C1 segment of cervical spinal cord (tissue), 14 donors: ENCODE measurements at places on chromosomes 5 and 9.

GRCh38 chr5:174919351-174919750, 195.0 kb downstream of the MSX2 start:
- DNase-seq, result no peak

- no peak for DNase-seq
Measured at GRCh38 chr5:129508606-129509005, 48.5 kb downstream of the ADAMTS19 start.

DNA sequence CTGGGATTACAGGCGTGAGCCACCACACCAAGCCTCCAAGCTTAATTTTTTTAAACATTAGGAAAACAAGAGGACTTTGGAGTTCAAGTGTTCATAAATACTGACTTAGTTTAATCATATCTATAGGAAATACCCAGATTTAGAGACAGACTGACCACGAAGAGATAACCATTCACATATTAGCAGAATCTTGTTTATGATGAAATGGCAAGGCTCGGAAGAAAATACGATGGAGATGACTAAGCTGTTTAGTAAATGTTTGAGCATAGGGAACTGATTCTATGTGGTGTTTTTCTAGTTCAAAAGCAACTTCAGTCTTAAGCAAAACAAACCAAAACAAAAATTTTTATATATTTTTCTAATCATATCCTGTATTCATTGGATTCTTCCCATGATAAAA, 13.5 kb upstream of the TUSC1 start:
- DNase-seq, result no peak

- no peak for DNase-seq
Measured at GRCh38 chr9:136697821-136698526, 10.7 kb upstream of the AGPAT2 start.

- DNase-seq, result no peak
Measured at GRCh38 chr9:132991351-132992300, 13.1 kb downstream of the GFI1B start.

- DNase-seq, result no peak
Measured at GRCh38 chr5:14745753-14746152, 81.2 kb downstream of the OTULIN start.

DNA sequence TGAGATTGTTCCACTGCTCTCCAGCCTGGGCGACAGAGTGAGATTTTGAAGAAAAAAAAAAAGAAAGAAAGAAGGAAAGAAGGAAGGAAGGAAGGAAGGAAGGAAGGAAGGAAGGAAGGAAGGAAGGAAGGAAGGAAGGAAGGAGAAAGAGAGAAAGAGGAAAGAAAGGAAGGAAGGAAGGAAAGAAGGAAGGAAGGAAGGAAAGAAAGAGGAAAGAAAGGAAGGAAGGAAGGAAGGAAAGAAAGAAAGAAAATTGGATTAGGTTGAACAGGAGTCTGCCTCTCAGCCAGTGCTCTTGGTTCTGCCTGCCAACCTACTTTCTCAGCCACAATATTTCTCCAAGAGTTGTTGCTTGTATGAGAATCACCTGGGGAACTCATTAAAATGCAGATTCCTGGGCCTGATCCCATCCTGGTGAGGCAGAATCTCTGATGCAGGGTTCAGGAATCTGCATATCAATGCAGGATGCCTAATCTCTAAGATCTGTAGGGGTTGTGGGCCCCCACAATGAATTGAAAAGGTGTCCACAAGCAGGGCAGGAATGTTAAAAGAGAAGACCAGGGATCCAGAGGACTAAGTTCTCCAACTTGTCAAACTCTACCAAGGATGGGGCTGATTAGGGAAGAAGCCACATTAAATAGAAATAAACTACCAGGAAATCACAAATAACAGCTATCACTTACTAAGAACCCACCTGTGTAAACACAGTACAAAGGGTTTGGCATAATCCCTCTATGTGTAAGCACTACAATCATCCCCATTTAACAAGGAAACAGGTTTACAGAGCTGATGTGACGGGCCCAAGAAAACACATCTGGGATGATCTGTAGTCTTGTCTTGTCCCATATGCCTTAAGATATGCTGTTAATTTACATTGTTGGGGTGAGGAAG, 23.4 kb upstream of the GALNT10 start:
- no peak for DNase-seq

DNA sequence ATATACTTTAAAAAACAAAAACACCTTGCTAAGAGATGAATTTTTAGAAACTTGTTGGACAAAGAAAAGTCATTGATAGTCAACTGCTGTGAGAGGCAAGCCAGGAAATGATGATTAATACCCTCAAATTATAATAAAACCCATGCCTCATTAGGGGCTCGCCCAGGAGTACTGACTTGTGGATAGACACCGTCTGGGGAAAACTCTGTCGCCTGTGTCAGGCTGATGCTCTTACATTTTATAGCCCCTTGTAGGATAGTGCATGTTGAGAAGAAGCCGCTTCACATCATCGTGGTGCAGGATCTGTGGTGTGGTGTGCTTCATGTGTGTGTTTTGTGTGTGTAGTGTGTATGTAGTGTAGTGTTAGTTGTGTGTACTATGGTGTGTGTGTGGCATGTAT, 39.1 kb downstream of the SYK start:
- DNase-seq, result no peak

DNA sequence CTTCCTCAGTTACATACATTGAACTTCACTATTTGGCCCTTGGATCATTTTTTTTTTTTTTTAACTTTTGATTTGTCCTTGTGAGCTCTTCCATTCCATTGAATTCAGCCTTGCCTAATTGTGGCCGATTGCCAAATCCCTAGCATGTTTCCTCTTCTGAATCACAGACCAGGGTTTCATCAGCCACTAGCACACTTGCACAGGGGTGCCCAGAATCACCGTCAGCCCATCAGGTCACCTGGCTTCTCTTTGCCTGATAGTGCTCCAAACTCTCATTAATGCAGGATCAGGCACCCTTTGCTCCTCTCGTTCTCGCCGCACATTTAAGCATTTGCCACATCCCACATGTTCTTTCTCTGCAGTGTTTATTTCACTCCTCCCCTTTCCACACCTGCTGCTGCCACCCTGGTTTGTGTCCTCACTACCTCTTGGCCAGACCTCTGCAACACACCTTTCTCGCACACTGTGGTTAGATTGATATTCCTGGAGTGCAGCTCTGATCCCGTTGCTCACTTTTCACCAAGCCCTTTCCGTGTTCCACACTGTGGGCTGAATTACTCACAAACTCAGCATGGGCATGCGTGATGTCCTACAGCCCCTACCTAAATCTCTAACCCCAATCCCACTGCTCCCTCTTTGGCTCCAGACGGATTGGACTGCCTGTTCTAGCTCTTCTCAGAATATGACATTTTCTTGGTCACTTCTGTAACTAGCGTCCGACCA, 9.8 kb downstream of the PIK3R1 start:
- no peak for DNase-seq

- DNase-seq, result no peak
Measured at GRCh38 chr9:87525546-87526303, 28.1 kb downstream of the DAPK1 start.

- DNase-seq, result no peak
Measured at GRCh38 chr9:115115924-115116323, 2.0 kb downstream of the TNC start.

GRCh38 chr5:31638345-31638744, 586 bp upstream of the PDZD2 start:
- DNase-seq, result no peak

- no peak for DNase-seq
Measured at GRCh38 chr9:113255438-113255837, 19.9 kb downstream of the CDC26 start.

DNA sequence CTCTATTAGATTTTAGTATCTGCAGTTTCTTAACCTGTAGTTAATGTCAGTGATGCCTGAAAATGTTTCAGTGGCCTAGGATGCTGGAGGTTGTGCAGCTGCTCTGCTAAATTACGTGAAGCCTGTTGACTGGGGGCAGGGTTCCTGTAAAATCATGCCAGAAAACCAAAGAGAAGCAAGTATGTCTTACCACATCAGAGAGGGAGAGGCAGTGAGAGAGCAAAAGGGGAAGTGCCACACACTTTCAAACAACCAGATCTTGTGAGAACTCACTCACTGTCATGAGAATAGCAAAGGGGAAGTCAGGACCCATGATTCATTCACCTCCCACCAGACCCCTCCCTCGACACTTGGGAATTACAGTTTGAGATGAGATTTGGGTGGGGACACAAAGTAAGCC, 83.9 kb upstream of the CYLC2 start:
- DNase-seq, result no peak

DNA sequence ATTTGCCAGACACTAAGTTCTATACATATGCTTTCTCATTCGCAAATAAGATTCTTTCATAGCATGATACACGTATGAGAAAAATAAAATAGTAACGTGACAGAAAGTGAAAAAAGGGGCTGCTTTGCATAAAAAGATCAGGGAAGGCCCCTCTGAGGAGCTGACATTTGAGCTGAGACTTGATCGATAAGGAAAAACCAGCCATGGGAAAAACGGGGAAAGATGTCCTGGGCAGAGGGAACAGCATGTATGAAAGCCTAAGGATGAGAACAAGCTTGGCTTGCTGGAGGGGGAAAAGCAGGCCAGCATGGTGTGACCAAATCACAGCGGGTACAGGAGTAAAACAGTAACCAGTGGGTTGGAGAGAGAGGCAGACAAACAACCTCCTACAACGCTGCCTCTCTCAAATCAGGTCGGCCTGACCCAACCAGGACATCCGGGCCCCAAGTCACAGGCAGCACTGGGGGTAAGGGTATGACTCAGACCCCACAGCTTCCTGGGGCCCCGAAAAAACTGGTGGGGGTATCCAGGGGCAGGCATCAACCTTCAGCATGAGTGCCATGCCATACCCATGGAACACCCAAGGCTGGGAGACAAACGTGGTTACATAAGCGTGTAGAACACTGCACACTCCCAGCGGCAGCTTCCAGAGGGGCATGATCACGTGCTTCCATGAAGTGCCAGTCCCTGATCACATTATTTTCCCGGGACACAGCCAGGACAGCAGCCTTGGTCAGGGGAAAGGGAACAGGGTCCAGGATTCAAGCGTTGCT, 2.2 kb downstream of the TNIP1 start:
- DNase-seq, result no peak

DNA sequence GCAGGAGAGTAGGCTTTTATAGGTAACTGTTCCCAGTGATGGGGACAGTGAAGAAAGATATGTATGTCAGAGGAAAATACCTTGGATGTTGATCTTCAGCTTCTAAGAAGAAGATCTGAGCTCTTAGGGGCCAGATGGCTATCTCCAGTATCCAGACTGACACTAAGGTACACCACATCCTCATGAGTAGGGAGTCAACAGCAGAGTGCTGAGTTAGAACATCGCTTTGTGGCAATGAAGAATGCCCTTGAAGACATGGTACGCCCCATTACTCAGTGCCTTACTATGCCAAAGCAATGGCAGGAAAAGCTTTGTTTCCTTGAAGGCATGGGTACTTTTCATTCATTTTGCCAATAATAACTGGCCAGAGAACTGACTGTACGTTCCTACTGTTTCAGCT, 263.7 kb downstream of the CEMIP2 start:
- no peak for DNase-seq

DNA sequence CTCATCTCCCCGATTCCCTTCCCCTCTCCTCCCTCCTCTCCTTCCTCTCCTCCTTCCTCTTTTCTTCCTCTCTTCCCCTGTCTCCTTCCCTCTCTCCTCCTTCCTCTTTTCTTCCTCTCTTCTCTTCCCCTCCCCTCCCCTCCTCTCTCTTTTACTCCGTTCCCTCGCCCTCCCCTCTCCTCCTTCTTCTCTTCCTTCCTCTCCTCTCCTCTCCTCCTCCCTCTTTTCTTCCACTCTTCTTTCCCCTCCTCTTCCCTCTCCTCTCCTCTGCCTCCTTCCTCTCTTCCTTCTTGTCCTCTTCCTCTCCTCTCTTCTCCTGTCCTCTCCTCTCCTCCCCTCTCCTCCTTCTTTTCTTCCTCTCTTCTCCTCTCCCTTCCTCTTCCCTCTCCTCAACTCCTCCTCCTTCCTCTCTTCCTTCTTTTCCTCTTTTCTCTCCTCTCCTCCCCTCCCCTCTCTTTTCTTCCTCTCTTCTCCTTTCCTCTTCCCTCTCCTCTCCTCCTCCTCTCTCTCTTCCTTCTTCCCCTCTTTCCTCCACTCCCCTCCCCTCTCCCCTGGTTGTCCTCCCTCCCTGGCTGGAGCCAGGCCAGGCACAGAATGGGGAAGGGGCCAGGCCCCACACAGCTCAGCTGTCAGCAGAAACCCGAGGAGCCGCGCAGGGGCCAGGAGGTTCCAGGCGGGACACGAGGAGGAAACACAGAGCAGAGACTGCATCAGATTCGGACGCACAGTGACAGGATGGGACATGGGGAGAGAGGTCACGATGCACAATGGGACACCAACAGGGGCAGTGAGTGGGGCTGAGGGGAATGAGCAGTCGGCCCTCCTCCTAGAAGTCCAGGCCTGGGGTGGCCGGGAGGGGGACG, 48.0 kb downstream of the CAMK2A start:
- DNase-seq, result no peak

GRCh38 chr9:79131824-79132377, 439.9 kb upstream of the TLE4 start:
- no peak for DNase-seq

DNA sequence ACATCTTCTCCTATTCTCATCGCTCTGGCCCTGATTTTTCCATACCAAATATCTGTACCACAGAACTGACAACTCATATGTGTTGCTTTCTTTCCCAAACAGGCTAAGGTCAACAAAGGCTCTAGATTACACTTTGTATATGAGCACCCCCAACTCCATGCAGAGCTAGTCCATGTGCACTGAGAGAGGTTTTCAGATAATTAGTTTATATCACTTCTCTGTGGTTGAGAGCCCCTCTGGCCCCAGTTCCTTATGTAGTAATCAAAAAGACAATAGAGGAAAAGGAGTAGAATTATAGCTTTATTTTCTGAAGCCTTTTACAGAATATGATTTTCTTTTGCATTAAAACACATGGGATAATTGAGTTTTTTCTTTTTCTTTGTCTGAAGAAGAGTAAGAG, 120.0 kb downstream of the TRIO start:
- DNase-seq, result no peak

DNA sequence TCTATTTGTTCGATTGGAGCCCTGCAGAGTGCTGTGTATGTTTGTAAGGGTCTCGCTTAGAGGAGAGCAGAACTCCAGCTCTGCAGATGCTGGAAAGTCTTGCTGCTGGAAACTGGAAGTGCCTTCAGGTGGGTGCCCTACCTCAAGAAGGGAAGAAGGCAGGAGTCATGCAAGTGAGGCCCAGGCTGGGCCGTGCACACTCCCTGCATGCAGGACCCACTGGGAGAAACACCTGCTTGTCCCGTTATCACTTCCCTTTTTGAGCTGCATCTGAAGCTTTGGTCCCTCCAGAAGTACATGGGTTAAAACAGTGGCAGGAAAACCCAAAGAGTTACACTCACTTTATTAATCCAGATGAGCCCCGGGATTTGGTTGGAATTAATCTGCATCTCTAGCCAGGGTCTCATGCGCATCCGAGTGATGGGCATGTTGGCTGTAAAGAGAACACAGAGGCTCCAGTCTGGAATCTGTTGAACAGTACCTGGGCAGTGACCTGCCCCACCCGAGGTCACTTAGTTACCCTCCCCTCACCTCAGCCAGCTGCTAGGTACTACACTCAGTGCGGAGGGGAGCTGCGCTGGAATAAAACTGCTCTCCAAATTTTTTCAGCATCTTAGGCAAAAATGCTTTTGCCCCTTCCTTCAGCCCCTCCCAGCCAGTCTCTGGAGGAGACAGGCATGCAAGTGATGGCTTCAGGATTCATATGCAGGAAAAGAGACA, 1.4 kb downstream of the IRF1 start:
- no peak for DNase-seq

GRCh38 chr5:1127959-1128785, 16.3 kb upstream of the SLC12A7 start:
- DNase-seq, result no peak
